ENCODE measurements at places on chromosomes 5 and 9.

DNA sequence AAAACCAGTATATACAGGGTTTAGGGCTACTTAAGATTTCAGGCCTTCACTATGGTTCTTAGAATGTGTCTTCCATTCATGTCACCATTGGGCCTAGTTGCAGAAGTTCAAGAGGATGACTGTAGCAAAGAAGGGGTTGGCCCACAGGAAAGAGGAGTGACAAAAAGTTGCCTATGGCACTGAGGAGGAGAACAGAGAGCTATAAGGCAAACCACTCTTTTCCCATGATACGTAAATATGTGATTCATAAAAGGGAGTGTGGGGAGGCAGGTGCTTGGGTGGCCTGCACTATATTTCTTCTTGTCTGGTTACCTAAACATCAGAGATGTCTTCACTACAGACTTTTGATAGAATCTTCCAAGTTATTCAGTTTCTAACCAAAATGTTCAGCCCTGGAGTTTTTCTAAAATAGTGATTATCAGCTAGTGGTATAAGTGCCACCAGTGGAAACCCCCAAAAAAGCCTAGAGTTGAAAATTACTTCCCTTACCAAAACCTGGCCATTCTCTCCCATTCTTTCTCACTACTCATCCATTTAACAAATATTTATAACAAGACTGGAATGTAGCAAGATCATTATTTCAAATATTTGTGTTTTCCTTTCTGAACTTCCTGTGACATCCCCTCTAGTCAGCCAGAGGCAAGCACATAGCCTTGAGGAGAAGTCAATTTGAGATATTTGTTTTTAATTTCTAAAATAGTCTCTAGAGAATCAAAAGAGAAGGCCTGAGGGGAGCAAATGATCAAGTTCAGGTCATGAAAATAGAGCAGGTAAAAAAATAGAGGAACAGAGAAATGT lies 367.4 kb downstream of the EFNA5 start:
- DNase-seq: no peak

DNA sequence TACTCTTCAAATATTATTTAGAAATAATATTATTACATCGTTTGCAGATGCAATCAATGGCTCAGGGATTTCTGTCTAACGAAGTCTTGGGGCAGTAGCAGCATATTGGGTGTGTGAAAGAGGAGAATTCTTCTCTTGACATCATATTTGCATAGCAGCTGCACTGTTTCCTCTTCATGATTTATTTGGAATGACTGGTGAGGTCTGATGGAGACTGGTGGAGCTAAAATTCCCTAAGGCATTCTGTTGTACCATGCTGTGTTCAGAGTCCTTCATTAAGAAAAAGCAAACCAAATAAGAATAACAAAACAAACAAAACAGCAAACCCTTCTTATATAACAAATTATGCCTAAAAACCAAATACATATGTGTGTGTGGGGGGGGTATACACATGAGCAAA lies 177.6 kb downstream of the DIRAS2 start:
- DNase-seq: peak; percentile 47

GRCh38 chr9:94761481-94761880 lies 35.0 kb downstream of the AOPEP start:
- no peak for DNase-seq

DNA sequence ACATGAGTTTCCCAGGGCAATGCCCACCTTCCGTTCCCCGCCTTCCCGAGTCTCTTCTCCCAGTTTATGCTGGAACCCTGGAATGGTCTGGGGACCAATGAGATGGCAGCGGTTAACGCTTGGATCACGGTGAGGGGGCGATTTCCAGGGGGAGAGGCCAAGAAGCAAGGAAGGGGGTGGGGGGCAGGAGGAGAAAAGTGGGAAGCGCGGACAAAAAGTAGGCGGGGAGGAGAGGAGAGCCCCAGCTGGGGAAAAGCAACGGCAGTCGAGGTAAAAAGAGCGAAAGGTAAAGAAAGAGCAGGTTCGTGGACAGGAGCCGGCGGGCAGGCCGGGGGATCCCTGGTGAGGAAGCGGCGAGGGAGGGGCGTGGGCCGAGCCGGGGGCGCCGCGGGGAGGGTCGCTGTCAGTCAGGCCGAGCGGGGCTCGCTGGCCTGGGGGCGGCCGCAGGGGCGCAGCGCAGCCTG lies 508 bp upstream of the SNCAIP start:
- DNase-seq: no peak

DNA sequence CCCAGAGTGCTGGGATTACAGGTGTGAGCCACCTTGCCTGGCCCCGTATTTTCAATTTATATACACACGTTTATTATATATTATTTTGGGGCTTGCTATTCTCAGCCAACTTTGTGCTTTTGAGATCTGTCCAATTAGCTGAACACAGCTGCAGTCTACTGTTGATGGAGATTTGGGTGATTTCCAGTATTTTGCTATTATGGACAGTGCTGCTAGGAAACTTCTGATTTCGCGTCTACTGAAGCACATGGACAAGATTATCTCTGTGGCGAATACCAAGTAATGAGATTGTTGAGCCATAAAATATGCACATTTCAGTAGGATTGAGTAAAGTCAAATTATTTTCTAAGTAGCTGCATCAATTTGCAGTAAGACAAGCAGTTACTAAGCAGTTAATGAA lies 1731.2 kb upstream of the CDH6 start:
- no peak for DNase-seq

DNA sequence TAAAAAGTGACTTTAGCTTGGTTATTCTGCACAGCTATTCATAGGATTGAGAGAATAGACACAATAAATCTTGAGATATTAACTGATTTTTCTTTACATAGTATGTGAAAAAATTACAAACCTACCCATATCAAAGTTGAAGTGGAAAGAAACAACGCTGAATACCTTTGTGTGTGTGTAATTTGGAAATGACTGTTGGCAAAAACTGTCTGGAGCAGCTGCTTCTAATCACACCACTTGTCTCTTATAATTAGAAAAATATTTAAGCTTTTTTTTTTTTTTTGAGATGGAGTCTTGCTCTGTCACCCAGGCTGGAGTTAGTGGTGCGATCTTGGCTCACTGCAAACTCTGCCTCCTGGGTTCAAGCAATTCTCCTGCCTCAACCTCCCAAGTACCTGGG lies 110.8 kb upstream of the POC5 start:
- no peak for DNase-seq

- no peak for DNase-seq
Measured at GRCh38 chr9:110538647-110539041, 40.9 kb downstream of the SVEP1 start.

DNA sequence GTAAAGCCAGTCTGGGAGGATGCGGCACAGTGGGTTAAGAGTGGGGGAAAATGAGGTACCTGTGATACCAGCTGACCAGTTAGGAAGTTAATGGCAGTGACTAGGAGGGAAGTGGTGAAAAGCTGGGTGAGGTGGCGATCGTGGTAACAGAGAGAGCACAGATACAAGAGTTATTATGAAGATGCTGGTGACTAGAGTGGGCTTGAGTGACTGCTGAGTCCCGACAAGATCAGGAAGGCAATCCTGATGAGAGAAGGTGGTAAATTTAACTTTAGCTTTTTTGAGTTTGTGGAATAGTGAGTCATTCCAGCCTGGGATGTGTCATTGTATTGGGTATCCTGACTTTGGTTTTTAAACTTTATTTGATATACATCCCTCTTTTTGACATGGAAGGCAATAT lies 38.8 kb downstream of the CMYA5 start:
- no peak for DNase-seq

Measured in NCI-H1417 treated with DMSO at 0.1 percent for 48 hours (cell line).